ENCODE measurements at places on chromosomes 7 and 10.
A peak's percentile ranks its signal among the peaks of the same experiment; 100 is the strongest.

DNA sequence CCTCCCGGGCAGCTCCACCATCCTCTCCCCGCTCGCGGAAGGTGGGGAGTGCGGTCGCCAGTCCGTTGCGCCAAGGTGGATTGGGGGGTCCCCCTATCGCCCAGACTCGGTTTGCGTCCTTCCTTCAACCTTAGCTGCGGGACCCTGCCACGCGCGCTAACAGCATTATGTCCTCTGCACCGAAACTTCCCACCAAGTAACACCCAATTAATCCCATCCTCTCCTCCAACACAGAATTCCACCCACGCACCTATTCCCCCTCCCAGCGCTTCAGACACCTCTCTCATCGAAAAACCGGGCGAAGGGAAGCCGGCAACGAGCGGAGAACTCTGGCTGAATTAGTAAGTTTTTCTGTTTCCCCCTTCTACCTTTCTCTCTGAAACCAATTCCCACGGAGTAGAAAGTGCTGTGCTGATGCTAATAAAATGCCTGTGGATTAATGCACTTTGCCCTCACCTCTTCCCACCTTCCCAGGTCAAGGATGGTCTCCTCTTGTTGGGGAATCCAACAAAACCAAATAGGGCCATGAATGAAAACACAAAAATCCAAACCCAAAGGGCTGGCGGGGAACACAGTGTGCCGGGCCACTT, 947 bp downstream of the HOXA3 start:
- no peak for DNase-seq

DNA sequence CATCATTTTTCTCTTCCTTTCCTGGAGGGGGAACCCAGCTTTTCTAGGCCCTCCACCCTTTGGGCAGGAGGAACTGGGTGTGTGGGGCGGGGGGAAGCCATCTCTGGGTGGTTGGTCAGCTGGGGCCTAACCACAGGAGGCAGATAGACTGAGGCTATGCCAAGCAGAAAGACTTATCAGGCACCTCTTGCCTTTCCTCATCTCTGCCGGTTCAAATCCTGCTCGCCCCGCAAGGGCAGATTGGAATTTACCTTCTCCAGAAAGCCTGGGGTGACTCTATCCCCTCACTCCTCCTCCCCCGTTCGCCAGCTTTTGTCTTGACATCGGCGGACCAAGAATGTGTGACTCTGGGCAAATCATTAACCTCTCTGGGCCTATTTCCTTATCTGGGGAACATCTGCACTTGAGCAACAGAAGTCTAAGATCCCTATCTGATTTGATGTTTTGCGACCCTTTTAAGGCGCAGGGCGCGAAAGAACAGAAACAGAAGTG, 584 bp upstream of the GARS1 start:
- DNase-seq = no peak

DNA sequence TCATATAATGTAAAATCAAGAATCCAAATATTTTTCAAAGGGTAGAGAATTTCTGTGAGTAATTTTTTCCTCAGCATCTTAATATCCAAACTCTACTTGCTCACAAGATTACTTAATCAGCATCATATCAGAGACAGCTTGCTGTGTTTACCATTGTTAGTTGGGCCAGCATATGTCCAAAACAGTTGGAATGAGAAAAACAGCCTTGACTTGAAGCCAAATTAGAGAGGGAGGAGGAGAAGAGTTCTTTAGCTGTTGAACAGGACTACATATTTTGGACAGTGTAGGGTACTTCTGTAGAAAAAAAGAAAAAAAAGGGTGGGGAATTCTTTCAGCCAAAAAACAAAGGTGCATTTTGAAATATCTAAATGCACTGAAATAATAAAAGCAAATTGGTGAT, 69.8 kb downstream of the HDAC9 start:
- DNase-seq = no peak

GRCh38 chr7:24981171-24981951, 1.4 kb upstream of the OSBPL3 start:
- DNase-seq = no peak

DNA sequence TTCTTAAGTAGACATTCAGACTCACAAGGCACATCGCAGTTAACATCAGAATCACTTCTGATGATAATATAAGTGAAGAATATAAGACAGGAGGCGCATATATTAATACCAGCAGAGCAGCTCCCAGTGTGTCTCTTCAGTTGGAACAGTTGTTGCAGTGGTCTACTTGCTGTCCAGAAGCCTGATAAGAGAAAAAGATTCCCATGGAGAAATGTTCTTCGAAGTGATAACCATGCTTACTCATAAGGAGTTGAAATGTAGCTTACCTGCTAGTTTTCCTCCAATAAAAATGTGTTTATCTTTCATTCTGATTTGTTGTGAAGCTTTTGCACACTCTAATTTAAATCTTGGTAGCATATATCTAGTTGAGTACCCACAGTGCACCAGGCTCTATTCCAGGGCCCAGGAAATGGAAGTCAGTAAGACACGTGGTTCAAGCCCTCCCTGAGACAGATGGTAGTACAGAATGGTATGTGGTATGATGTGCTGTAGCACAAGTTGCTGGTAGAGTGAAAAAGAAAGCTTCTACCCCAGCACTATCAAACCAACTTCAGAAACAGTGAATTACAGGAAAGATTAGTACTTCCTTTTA, 124.0 kb downstream of the MAPK8 start:
- no peak for DNase-seq

- DNase-seq = no peak
These were observed 22.6 kb downstream of the MYL10 start for GRCh38 chr7:101606498-101606923.

DNA sequence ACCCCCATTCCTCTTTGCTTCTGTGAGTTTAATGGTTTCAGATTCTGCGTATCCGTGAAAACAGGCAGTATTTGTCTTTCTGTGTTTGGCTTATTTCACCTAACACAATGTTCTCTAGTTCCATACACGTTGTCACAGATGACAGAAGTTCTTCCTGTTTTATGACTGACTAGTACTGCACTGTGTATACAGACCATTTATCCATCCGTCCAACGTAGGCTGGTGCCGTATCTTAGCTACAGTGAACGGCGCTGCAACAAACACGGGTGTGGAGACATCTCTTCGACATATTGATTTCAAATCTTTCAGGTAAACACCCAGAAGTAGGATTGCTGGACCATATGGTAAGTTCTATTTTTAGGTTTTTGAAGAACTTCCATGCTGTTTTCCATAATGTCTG, 181.7 kb downstream of the PARD3 start:
- DNase-seq = no peak

GRCh38 chr7:38893061-38893460, 15.9 kb downstream of the VPS41 start:
- no peak for DNase-seq

GRCh38 chr7:74455928-74456327, 2.2 kb downstream of the GTF2IRD1 start:
- DNase-seq = no peak

- peak; percentile 69 for DNase-seq
These were observed 20.3 kb upstream of the IGF2BP3 start for GRCh38 chr7:23490357-23491135.

- no peak for DNase-seq
These were observed 6.7 kb downstream of the PCLO start for GRCh38 chr7:83156006-83156405.

GRCh38 chr7:81903115-81903514, 133.3 kb upstream of the HGF start:
- DNase-seq = no peak

- no peak for DNase-seq
These were observed 714.8 kb downstream of the CCSER2 start for GRCh38 chr10:85043207-85043606.

DNA sequence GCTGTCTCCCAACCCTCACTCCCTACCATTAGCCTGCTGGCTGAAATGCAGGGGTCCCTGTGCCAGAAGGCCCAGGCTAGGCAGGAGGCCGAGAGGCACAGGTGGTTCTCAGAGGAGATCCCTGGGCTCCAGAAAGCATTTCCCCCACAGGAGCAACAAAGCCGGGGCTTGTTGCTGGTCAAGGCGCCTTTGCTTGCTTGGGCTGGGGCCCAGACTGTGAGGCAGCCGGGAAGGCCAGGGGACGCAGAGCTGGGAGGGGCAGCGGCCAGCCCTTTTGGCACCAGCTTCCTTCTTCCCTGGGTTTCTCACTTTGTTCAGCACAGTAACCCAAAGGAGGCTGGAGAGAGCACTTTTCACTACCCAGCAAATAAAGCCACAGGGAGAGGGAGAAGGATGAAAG, 48.6 kb downstream of the FBXW4 start:
- no peak for DNase-seq

DNA sequence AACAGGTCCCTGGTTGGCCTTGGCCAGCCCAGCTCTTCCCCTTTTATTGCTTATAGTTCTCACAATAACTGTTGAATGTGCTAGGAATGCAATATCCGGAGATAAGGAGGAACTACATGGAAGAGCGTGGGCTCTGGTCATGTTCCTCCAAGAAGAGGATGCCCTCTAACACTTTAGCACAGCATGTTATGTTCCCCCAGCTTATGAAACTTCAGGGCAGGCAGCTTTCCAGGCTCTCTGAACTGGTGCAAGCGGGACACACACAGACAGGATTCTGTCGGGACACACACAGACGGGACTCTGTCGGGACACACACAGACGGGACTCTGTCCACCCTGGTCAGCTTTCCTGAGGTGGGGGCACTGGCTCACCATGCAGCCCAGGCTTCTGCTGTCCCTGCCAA, 141.6 kb downstream of the PKD1L1 start:
- DNase-seq = no peak

- DNase-seq = no peak
These were observed 40.1 kb upstream of the ZNF273 start for GRCh38 chr7:64863021-64863420.

DNA sequence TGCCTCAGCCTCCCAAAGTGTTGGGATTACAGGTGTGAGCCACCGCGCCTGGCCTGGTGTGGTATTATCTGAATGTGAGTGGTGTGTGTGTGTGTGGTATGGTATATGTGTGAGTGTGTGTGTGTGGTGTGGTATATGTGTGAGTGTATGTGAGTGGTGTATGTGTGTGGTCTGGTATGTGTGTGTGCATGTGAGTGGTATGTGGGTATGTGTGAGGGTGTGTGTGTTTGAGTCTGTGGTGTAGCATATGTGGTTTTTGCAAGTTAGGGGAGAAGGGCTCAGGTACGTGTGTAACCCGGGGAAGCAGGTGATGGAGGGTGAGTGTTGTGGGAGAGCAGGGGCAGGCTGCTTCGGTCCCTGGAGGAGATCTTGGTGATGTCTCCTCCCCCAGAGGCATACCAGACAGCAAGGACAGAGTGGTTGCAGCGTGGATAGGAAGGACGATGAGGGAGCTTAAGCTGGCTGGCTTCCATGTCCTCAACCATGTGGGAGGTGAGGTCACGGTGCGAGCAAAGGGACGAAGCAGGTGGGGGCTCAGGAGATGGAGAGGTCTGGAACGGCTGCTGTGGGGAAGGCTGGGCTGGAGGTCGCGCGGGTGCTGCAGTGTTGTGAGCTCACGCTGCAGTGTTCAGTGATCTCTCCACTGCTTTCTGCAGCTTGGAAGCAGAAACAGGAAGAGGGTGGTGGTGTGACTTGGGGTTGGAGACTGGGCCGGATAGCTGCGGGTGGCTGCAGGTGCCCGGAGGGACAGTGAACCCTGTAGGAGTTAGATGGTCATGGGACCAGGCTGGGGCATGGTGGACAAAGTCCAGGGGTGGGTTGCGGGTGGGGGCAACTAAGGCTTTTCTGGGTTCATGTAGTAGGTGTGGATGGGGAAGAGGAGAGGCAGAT, 5.0 kb downstream of the ZYX start:
- DNase-seq = no peak

- no peak for DNase-seq
These were observed 13.8 kb downstream of the BTRC start for GRCh38 chr10:101367569-101368453.

DNA sequence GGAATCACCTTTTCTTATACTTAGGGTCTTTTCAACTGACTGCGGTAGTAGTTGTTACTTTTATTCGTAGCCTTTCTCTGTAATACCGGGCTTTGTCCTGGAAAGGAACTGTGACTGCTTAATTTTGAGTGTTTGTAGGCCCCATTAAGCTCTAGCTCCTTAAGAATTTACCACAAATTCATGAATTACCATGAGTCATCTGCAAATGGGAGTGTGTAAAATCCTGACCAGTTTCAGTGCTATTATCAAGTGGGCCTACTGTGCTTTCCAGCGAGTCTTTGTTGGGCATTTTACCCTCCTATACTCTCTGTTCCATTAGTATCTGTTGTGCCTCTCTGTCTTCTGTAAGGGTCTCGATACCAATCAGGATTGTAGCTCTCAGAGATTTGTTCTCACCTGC, 49.7 kb downstream of the ZMYND11 start:
- no peak for DNase-seq

DNA sequence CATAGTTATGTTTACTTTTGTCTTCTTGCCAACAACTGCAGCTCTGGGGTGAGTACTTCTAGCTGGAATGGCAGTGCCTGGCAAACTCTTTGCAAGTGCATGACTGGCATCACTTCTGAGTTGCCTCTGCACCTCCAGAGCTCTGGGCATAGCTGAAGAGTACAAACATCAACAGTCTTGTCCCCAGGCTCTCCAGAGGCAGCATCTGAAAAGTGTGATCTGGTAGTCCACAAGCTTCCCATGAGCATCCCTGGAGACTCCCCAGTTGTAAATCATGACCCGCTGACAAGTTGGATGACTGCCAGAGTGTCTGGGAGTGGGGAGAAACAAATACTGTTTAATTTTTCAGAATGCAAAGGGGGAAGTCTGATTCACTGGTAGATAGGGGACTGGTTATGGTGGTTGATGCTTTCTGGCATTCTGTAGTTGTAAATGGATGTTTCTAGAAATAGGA, 138.9 kb upstream of the CDK13 start:
- DNase-seq = no peak

DNA sequence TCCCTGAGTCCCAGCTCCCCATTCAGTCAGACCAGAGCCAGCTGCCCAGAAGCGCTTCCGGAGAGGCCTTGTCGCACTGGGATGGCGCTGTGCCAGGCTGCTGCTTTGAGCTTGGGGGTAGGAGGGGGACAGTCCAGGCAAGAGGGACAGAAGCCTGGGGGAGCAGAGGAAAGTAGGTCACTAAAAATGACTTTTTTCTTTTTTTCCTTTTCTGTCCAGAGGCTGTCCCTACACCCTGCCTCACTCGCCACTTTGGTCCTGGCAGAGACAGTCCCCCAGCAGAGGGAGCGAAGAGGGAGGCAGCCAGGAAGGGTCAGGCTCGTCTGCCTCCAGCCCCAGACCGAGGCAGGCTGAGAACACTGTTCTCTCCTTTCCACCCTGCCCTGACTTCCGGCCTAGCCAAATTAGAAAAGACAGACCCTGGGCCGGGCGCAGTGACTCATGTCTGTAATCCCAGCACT, 15.8 kb upstream of the TRIM8 start:
- no peak for DNase-seq

- no peak for DNase-seq
These were observed 30.8 kb downstream of the SCD start for GRCh38 chr10:100377830-100378229.

DNA sequence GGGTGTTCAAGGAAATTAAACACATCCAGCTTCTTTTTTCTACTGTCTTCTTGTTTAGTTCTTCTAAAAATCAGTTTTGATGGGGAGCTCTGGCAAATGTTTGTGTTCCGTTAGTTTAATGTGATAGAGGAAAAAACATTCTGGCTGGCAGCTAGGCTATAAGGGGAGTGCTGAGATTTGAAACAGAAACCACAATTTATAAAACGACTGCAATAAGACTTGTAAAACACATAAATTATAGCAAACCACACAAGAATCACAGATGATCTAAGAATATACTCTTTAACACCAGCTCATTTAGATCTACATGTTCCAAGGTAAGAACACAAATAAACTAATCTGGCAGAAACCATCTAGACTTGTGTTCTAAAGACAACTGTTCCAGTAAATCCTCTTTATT, 425.5 kb downstream of the CNTNAP2 start:
- DNase-seq = no peak

- no peak for DNase-seq
These were observed 71.5 kb downstream of the MAPK8 start for GRCh38 chr10:48377751-48378530.

GRCh38 chr10:133335246-133336117, 1.2 kb downstream of the CALY start:
- no peak for DNase-seq

All from thymus (tissue), 14 donors.